NCI-H526 (cell line): ENCODE measurements at places on chromosomes 1 and 21.

GRCh38 chr1:94265906-94266305 lies 28.5 kb upstream of the ARHGAP29 start:
- no peak for DNase-seq

DNA sequence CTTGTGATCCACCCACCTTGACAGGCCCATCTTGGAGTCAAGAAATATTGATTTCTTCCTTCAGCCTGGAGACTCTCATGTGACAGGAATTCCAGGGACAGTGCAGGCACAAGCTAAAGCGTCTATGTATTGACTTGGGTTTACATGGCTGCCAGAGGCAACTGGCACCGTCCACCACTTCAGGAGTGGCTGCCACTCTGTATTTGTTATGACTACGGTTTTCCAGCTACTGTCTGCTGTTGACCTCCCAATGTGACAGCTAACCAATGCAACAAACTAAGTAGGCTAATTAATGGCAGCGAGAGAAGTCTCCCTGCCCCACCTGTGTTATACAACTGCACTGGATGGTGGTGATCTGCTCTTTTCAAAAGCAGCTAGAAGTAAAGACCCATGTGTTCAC lies 56.9 kb downstream of the CD58 start:
- no peak for DNase-seq

GRCh38 chr1:3586986-3587759 lies 24.1 kb downstream of the MEGF6 start:
- no peak for DNase-seq

DNA sequence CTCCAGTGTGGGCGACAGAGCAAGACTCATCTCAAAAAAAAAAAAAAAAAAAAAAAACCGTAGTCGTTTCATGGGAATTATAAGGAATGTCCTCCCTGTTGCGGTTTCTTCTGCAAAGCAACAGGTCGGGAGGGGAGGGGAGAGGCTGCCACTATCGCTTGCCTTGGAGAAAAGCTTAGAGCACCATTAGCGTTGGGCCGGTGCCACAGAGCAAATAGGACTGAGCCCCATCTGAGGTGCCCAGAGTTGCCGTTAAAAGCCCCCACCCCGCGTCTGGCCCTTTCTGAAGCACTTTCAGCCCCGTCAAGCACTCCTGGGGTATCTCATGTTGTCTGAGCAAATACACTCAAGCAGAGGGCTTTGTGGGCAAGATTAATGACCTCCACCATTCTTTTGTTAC lies 2.2 kb downstream of the RIPPLY3 start:
- peak; percentile 24 for DNase-seq

DNA sequence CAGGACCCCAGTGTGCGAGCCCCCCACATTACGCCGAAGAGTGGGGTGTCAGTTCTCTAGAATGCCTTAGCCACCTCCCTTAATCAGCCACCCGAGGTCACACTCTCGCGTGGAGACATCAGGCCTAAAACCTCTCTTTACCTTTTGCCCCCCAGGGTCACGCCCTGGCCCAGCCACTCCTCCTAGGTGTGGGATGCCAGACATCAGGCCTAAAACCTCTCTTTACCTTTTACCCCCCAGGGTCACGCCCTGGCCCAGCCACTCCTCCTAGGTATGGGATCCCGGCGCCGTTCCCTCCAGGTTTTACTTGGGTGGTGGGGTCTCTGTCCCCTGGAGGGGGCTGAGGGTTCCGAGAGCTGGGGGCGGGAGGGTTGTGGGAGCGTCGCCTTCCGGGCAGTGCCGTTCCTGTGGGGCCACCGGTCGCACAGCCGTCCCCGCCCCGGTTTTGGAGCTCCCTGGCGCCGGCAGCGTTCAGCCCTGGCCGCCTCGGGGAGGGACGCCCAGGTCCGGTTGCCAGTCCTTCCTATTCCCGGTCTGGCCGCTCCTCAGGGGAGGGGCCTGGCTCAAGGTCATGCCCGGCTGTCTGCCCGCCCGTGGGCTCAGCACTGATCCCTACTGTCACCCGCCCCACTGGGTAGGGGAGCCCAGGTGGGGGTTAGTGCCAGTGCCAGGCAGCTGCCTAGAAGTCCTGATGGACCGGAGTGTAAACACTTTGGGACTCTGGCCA lies 882 bp downstream of the VPS13D start:
- peak; percentile 18 for DNase-seq

- no peak for DNase-seq
These were observed 134.5 kb downstream of the LRIG2 start for GRCh38 chr1:113207457-113207856.

DNA sequence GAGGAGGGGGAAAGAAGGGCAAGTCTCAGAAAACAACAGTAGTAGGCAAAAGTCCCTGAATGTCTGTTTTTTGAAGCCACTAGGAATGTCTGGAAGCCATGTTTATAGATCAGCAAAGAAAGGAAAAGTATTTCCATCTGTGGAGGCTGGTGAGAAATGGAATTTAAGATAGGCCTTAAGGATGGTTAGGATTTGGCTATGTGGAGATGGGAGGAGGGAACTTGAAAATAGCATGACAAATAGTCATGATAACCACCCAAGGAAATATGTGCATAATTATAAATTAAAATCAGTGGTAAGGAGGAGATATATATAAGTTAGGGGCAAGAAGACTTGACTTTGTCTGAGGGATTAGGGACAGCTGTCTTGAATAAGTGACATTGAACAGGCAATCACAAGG lies 33.8 kb upstream of the FGGY start:
- no peak for DNase-seq

- DNase-seq, result no peak
These were observed 597.0 kb upstream of the RGS18 start for GRCh38 chr1:191561276-191561675.

- DNase-seq, result peak; percentile 59
These were observed 27.1 kb upstream of the HAO2 start for GRCh38 chr1:119341372-119341947.

- DNase-seq, result no peak
These were observed 1082.4 kb upstream of the B3GALT2 start for GRCh38 chr1:194268839-194269238.

GRCh38 chr1:73803380-73803779 lies 394.6 kb downstream of the LRRIQ3 start:
- DNase-seq, result peak; percentile 32

GRCh38 chr1:172341697-172342096 lies 78.8 kb upstream of the C1orf105 start:
- no peak for DNase-seq
